ENCODE measurements at places on chromosomes 2 and 18. TPM values are rescaled to one million over a fixed set of nuclear protein-coding genes. Genes with fewer than 3 reads are reported as not detected.

Gene ZNF804A
- 2.3 TPM for total RNA-seq

Gene ANKRD53
- total RNA-seq: 0.71 TPM

Gene PARD6G
- total RNA-seq: not detected

Gene KCNG2
- not detected for total RNA-seq

Gene TMEM247
- total RNA-seq: not detected

Gene SOWAHC
- not detected for total RNA-seq

Gene ADRA2B
- 0.37 TPM for total RNA-seq

Gene STEAP3
- 1.1 TPM for total RNA-seq

Gene EIPR1
- total RNA-seq: 38.0 TPM

Gene CDK5R2
- not detected for total RNA-seq

DNA sequence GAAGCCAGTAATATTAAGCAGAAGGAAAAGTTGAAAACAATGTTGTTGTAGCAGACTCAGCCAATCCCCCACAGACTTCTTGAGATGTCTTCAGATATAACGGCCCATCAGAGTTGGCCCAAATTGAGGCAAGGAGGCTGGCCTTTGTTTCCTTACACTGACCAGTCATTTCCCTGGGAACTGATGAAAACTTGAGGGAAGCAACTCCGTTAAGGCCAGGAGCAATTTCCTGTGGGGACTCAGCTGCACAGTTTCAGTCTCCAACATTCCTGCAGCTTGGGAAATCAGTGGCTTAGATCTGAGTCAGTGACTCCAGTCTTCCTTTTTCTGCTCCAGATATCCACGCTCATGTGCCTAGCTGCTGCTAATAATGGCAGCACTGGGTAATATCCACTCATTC is 75.7 kb downstream of the FTCDNL1 start:
- no peak overlapping the region for H3K27ac ChIP-seq
- H3K27me3 ChIP-seq: peaks cover 2% of the 10 kb centered on the region
- no peaks in the 10 kb centered on the region for H3K4me1 ChIP-seq
- no peak overlapping the region for H3K4me3 ChIP-seq
- H3K36me3 ChIP-seq: no peaks in the 10 kb centered on the region

DNA sequence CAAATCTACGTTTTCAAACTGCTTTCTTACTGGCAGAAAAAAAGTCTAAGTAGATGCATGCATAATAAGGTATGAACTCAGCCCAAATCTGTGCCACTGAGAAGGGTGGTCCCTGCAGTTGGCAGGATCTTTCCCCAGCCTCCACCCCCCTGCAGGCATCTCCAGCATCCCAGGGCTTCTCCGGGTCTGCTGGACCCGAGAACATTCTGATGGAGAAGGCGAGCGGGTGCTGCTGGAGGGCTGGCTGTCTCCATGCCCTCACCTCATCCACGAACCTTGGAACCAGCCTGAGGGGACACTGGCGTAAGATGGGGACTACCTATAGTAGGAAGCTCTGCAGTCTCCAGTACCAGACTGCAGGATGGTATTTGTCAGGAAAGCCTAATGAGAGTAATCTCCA is 198.9 kb downstream of the HDAC4 start:
- no peak for DNase-seq
- H3K4me1 ChIP-seq: no peaks in the 10 kb centered on the region
- H3K27ac ChIP-seq: no peak overlapping the region
- H3K4me3 ChIP-seq: no peak overlapping the region

DNA sequence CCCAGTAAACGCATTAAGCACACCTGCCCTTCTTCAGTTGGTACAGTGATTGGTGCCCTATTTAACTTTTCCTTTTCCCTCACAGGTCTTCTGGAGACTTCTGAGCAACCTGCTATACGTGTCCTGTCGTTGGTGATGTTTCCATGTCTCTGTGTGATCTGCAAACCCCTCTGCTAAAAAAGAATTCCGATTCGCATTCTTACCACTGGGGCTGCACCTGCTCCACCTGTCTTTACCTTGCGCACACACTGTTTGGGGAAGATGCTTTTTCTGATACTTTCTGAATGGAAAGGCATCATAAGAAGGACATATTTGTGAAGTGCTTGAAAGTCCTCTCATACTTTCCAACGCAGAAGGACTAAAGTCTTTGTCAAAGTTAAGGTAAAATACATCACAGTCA is 323.9 kb upstream of the SOX11 start:
- H3K36me3 ChIP-seq: no peaks in the 10 kb centered on the region
- no peak overlapping the region for H3K4me3 ChIP-seq
- H3K27me3 ChIP-seq: no peaks in the 10 kb centered on the region
- no peak for DNase-seq

- no peak overlapping the region for H3K4me3 ChIP-seq
- no peak overlapping the region for H3K27ac ChIP-seq
- H3K36me3 ChIP-seq: peaks cover 49% of the 10 kb centered on the region
- DNase-seq: no peak
Observed at GRCh38 chr2:55616551-55617174, 759 bp downstream of the PPP4R3B start.

- no peak overlapping the region for H3K4me3 ChIP-seq
- no peak for DNase-seq
- no peak overlapping the region for H3K27ac ChIP-seq
- no peaks in the 10 kb centered on the region for H3K4me1 ChIP-seq
- peaks cover 2% of the 10 kb centered on the region for H3K27me3 ChIP-seq
Observed at GRCh38 chr2:145960479-145961163, 1440.7 kb upstream of the ZEB2 start.

DNA sequence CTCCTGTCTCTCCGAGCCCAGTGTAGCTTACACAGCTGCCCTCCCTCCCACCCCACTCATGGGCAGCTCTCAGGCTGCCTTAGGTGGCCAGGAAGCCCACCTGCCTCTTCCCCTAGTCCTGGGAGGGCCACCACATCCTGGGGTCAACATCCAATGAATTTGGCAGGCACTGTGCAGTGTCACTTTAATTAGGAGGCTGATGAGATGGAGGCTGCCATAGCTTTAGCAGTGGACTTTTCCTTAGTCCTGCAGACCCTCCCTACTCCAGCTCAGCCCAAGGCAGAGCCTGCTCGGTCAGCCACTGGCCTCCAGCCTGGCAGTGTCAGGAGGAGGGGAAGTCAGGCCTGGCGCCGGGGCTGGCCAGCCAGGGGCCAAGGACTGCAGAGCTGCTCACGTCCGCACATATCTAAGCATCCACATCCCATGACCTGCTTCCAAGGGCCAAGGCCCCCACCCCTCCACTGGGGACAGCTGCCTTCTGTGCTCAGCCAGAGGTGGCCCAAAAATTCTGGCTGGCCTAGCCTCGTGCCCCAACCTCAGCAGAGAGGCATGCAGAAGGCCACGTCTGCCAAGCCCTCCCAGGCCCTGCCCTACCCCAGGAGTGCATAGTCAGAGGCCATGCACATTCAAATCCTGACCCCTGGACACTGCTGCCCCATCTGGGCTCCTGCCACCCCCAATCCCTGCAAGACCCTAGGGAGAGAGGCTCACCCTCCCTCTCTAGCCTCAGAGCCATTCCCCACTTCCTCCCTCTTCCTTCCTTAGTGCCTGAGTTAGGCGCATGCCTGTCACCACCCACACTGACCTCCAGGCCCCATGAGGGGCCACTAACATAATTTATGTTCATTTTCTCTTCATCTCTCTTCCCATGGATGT is 33.1 kb downstream of the ADRA2B start:
- H3K36me3 ChIP-seq: no peaks in the 10 kb centered on the region
- no peak overlapping the region for H3K27ac ChIP-seq
- DNase-seq: no peak

DNA sequence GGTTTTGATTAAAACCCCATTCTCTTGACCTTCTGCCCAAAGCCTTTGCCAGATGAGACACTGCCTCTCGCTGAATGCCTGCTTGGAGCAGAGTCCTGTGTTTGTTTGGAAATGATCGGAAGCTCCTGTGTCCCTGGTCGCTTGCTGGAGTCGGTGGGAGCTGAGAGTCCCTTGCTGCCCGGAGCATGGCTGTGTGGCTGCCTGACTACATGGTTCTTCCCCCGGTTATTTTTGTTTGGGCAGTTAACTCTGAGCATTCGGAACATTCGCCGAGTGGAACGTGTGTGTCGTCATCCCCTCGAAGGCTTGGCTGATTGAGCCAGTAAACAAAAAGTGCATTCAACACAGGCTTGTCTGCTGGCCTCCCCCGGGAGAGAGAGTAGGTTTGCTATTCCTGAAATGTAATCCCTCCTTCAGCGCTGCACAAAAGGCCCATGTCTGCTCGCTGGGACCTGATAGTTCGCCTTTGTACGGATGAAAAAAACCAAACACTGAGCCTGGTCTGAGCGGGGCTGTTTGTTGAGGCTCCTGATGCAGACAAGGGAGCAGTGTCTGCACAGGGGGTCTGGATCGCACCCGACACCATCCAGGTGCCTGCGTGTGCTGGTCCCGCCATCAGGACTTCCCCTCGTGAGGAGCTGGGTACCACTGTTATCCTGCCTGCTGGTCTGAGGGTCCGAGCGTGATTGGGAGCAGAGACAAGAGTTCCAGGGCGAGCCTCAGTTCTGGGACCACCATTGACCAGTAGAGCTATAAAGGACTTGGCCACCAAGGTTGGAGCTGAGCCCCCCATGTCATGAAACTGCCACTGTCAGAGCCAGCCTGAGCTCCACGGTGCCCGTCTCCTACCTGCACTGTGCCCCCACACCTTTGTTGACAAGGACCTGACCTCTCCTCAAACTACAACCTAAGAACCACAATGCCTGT is 83.8 kb downstream of the AGAP1 start:
- H3K27ac ChIP-seq: no peak overlapping the region
- H3K27me3 ChIP-seq: no peaks in the 10 kb centered on the region
- no peak for DNase-seq
- H3K36me3 ChIP-seq: no peaks in the 10 kb centered on the region

- H3K4me1 ChIP-seq: no peaks in the 10 kb centered on the region
- H3K27me3 ChIP-seq: no peaks in the 10 kb centered on the region
- no peak overlapping the region for H3K27ac ChIP-seq
- no peak overlapping the region for H3K4me3 ChIP-seq
- DNase-seq: no peak
- no peaks in the 10 kb centered on the region for H3K36me3 ChIP-seq
Observed at GRCh38 chr2:76642129-76642528, 880.0 kb downstream of the LRRTM4 start.

DNA sequence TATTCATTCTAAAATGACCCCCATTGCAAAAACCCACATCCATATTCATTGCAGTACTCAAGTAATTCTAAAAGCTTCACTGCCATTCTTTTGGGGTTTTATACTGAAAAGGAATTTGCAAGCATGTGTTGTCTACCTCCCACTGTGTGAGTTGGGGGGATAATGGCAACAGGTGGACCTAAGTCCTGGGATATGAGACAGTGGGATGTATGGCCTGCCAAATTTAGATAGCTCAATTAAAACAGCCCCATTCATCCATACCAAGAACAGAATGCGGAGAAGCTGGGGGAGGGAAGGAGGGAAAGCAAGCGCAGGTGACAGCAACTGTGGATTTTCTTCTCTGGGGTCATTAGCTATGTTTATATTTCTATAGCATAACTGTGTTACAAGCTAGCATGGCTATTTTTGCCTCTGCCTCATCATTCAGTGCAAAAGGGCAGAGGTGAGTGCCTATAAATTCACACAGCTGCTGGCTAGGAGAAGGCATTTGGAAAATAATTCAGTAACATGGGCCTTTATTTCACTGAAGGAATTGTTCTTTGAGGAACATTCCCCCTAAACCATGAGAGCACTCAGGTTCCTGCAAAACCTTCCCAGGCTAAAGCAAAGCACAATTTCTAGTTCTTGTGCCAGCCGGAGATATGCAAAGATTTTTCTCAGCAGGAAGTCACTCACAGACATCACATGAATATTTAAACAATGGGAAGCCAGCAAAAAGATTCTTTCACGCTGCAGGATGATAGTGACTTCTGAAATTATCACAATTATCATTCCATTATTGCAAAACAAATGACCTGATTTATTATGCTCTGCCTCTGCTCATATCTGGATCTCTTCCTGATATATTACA is 393.9 kb upstream of the ACVR2A start:
- no peaks in the 10 kb centered on the region for H3K36me3 ChIP-seq
- no peaks in the 10 kb centered on the region for H3K27me3 ChIP-seq
- no peak for DNase-seq
- H3K4me1 ChIP-seq: no peaks in the 10 kb centered on the region
- H3K4me3 ChIP-seq: no peak overlapping the region

DNA sequence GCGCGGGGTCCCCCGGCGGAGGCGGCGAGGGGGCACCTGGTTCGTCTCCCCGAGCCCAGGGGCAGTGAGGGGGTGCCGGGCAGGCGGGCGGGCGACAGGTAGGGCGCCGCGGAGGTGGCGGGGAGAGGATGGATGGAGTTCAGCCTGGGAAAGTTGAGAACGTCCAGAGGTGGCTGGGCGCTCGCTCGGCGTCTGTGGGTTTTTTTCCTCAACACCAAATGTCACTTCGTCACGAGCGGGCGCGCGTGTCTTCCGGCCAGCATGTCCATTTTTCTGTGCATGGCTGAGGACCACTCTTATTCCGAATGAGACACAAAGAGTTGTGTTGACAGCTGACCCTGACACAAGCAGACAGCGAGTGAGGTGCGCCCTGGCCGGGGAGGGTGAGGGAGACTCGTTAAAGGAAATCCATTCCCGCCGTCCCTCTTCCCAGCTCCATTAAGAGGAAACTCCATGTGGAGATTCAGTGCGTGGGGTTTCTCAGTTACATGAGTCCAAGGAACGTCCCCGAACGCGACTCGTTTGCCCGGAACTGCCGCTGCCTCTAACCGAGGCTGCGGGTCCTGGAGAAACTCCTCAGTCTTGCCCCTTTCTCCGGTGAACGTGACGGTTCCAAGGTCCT is 859 bp downstream of the GREB1L start:
- DNase-seq: no peak
- H3K27ac ChIP-seq: no peak overlapping the region
- peaks cover 10% of the 10 kb centered on the region for H3K4me1 ChIP-seq
- H3K36me3 ChIP-seq: no peaks in the 10 kb centered on the region
- H3K27me3 ChIP-seq: peaks cover 51% of the 10 kb centered on the region

DNA sequence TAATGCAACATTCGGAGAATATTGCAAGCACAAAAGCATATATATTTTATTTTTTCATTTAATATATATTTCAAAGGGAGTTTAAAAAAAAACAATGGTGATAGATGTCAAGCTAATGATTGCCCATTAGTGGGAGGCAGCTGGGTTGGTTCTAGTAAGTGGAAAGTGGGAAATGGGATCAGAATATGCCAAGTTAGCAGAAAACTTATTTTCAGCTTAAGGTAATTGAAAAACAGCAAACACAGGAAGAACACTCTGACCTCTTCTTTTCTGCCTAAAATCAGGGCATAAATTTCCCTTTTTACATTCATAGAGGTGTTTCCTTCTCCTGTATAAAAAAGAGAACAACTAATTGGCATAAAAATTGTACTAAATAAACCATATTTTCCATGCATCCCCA is 535.3 kb upstream of the SYT4 start:
- no peak for DNase-seq
- no peaks in the 10 kb centered on the region for H3K4me1 ChIP-seq
- no peaks in the 10 kb centered on the region for H3K36me3 ChIP-seq
- no peak overlapping the region for H3K27ac ChIP-seq
- H3K27me3 ChIP-seq: no peaks in the 10 kb centered on the region
